Osteocyte (in vitro differentiated cells): ENCODE measurements at places on chromosomes 5 and 9.

- DNase-seq: no peak
Measured at GRCh38 chr5:65978251-65978650, 51.9 kb downstream of the ERBIN start.

DNA sequence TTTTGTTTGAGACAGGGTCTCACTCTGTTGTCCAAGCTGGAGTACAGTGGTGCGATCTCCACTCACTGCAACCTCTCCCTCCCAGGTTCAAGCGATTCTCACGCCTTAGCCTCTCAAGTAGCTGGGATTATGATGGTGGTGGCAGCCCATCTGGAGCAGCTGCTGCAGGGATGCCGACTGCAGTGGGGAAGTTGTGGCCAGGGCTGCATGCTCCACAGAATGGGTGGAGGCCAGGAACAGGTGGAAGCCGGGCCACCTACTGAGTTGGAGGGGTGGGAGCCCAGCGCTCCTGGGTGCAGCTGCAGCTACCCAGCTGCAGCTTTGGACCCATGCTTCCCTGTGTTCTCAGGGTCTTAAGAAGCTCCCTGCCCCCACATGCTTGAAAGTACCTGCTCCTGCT lies 99.7 kb downstream of the SCAI start:
- DNase-seq: no peak

- DNase-seq: no peak
Measured at GRCh38 chr5:15650266-15650665, 150.3 kb downstream of the FBXL7 start.

- DNase-seq: no peak
Measured at GRCh38 chr5:129943936-129944335, 39.7 kb downstream of the CHSY3 start.

- no peak for DNase-seq
Measured at GRCh38 chr9:82571540-82571939, 491.4 kb downstream of the RASEF start.
